ENCODE measurements at places on chromosomes 2 and 18.

GRCh38 chr2:171163261-171163660, 2.6 kb upstream of the TLK1 start:
- no peak for DNase-seq

GRCh38 chr2:241965931-241966412, 96.4 kb downstream of the RTP5 start:
- DNase-seq: peak; percentile 75

DNA sequence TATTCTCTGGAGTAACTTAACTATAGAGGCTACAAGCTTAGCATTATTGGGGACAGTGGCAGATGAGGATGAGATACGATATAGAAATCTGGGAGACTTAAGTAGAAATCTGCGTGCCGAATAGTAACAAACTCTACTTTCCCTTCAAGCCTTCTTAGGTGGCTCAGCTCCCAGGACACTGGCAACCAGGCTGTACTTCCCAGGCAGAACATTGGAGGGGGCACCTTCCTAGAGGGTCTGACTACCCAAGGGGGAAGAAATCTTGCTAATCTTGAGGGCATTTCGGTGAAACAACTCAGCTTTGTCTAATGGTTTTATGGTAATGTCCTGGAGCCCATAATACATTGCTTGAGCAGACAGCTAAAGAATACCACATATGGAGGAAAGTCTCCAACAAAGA, 126.2 kb upstream of the DTNA start:
- no peak for DNase-seq

GRCh38 chr18:30945761-30946160, 96.8 kb downstream of the DSC3 start:
- no peak for DNase-seq

- no peak for DNase-seq
These were observed 490.6 kb downstream of the IRS1 start for GRCh38 chr2:226308986-226309385.

DNA sequence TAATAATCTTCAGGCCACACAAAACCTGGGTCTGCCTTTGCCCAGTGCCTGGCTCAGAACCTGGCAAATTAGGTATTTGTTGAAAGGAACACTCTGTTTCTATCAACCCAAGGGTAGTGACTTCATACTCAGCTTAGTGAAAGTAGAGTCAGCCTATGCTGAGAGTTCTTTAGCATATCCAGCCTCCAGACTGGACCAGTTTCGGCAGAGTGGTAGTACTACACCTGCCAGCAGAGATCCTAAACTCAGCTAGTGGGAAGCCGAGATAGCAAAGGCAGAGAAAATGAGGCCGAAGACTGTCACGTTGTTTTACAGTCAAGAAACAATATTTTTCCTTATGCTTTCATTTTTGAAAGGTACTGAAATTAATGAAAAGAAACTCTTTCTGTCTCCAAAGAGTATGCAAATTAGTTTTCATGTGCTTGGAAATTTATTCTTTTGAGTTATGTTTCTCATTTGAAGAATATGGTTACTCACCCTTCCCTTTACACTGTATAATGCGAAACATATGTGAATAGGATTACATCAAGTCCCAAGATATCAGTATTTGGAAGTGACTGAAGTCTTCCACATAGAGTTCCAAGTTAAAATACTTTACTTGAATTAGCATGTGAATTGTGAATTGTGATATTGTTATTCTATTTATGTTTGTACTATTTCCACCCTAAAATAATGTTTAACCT, 52.2 kb upstream of the UGP2 start:
- DNase-seq: no peak

- no peak for DNase-seq
These were observed 98.2 kb upstream of the ASAP2 start for GRCh38 chr2:9108210-9108967.

GRCh38 chr2:157168501-157168900, 89.0 kb upstream of the GALNT5 start:
- DNase-seq: no peak

- no peak for DNase-seq
These were observed 44.3 kb downstream of the AGAP1 start for GRCh38 chr2:235538144-235538639.
